ENCODE measurements at places on chromosomes 3 and 15.

DNA sequence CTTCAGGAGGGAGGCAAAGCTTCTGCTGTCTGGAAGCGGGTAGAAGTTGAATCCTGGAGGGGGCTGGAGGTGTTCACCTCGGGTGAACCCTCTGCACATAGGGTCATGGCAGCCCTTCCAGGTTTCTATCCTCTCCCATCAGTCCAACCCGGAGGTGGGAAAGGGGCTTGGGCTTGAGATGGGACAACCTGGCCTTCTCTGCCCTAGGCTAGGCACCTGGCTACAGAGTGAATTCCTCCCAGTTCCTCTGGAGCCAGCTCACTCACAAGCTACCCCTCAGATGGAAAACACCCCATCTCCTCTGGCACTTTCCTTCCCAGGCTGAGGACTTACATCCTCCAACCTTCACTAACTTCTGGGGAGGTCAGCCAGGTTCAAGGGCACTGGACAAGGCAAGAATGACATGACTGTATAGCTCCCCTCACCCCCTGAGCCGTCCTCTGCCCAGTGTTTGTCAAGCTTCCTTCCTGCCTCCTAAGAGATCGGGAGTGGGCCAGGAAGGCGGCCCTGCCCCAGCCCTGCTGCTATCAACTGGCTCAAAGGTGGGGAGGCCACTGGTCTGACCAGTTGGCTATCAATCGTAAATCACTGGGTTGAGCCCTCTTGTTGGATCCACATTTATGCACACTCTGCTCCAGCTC lies 45.8 kb downstream of the KLF15 start:
- no peak for DNase-seq

DNA sequence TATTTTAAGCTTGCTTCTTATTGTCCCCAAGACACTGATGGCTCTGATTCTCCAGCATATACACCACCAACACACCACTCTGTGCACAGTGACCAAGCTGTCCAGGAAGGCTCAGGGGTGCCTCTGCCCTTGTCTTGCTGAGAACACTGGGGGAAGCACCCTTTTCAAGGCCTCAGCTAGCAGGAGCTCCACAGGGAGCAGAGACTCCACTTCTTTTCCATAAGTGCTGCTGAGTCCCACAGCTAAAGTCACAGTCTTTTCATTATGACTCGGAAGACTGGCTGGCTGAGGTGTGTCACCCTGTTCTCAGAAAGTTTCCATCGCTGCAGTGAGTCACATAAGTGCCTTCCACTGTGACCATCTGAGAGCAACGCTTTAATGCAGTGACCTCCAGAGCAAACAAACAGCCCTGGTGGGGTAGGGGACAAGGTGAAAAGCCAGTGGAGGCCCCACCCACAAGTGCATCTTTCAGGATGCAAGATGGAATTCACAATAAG lies 226.9 kb upstream of the CHRNA7 start:
- DNase-seq = no peak

- DNase-seq = no peak
Measured at GRCh38 chr3:118987477-118987876, 47.2 kb downstream of the IGSF11 start.

DNA sequence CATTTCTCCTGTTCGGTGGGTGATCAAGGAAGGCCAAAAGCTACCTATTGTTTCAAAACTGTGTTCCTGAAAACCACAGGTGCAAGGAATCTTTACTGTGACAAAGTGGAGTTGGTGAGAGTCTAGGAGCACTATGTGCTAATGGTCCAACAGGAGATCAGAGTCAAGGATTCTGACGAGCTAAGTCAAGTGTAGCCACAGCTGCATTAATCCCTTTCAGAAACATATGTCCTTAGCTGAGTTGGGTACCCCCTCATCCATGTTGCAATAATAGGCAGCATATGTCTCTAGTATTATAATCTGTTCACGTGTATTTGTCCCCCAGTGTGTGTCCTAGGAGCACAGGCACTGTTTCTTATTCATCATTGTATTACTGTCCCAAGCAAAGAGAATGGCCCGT lies 1.7 kb downstream of the VPS39 start:
- DNase-seq = no peak

GRCh38 chr3:53695324-53695690 lies 150.9 kb downstream of the CHDH start:
- DNase-seq = no peak

- no peak for DNase-seq
Measured at GRCh38 chr3:21357241-21357640, 393.8 kb downstream of the ZNF385D start.

GRCh38 chr3:127748754-127749327 lies 73.5 kb downstream of the MGLL start:
- no peak for DNase-seq

- DNase-seq = no peak
Measured at GRCh38 chr3:172707030-172707429, 3.8 kb downstream of the NCEH1 start.

DNA sequence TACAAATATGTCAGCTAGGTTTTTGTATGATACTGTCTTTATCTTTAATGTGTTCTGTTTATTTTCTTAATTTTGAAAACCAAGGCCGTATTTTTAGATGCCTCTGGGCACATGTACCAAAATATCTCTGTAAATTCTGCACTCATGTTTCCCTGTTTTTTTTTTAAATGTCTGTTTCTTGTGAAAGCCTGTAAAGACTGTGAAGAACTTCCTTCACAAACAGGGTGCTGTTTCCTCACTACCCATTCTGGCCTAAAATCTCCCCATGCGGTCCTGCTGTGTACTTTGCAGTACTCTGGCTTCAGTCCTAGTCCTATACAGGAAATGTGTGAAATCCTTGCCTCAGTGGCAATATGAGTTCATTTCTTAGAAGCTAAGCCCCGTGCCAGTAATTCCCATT lies 133.4 kb upstream of the ZBTB20 start:
- no peak for DNase-seq

DNA sequence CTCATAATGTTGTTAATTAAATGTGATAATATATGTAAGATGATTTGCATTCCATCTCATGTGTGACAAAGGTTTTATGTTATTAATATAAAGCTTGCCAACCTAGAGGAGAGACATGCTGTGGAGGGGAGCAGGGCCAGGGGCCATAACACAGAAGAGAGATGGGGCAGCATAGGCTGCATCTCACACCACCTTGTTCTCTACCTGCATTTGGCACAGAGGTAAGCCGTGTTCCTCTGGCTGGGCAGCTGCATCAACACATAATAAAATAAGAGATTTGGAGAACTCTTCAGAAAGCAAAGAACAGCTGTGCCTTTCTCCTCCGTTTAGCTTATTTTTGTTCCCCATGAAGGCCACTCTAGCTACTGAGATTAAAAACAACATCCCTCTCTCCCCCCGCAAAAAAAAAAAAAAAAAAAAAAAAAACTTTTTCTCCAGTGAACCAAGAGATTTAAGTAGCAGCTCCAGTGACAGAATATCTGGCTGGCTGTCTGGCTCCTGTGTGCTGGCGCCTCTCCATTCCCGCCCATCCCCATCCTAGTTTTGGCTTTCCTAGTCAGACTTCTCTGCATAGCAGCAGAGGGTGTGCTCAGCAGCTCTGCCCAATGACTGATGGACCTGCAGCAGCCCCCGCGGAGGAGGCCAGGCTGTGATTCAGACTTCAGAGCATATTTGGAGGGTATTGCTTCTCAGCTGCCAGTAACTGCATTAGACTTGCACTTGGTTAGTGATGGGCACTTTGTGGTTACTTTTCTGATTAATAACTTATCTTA lies 52.2 kb upstream of the STXBP5L start:
- no peak for DNase-seq

All from NCI-H2081 treated with DMSO at 0.1 percent for 48 hours (cell line).